ENCODE measurements at places on chromosomes 6 and 20.

DNA sequence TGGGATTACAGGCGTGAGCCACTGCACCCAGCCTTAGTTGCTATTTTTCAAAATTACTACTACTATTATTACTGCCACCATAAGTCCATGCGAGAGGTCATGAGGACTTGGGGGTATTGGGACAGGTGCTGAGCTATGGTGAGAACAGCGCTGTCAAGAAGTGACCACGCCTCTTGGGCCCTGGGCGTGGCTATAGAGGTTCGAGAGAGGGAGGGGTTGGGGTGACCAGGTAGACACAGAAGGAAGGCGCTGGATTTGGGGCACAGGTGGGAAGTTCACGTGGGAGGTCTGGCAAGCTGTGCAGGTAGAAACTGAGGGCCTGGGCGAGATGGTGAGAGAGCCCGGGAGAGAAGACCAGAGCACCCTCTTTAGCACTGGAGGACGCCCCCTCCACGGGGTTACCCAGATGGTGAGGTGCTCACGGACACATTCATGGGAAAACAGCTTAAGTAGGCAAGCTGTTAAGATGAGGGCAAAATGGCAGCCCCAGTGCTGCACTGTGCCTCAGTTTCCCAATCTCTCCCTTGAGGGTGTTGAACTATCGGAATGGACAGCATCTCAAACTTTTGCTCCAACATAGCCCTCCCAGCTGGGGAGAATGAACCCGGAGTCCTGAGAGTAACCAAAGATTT lies 61.0 kb downstream of the RAB44 start:
- DNase-seq, result no peak

DNA sequence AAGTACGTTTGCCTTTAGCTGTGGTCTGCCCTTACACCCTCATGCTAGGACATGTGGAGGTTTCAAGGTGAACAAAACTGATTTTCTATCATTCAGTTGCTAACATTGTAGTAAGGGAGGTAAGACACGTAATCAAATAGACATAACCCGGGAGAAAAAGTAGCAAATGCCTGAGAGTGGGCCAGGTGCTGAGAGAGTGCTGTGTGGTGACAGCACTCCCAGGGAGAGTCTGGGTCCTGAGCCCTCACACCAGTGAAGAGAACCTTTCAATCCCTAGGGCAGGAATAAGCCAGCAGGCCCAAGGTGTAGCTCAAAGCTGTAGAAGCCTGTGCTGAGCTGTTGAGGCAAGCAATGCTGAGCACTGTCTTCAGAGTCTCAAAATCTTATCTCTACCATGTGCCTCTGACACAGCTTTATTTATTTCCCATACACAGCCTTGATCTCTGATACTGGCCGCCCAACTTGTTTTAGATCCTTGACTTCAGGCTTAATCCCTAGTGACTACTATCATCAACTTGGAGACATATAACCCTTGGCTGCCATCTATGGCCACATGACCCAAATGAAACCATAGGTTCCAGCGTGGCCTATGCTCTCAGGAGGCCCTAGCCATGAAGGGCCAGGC lies 55.2 kb downstream of the TPD52L1 start:
- DNase-seq, result no peak

DNA sequence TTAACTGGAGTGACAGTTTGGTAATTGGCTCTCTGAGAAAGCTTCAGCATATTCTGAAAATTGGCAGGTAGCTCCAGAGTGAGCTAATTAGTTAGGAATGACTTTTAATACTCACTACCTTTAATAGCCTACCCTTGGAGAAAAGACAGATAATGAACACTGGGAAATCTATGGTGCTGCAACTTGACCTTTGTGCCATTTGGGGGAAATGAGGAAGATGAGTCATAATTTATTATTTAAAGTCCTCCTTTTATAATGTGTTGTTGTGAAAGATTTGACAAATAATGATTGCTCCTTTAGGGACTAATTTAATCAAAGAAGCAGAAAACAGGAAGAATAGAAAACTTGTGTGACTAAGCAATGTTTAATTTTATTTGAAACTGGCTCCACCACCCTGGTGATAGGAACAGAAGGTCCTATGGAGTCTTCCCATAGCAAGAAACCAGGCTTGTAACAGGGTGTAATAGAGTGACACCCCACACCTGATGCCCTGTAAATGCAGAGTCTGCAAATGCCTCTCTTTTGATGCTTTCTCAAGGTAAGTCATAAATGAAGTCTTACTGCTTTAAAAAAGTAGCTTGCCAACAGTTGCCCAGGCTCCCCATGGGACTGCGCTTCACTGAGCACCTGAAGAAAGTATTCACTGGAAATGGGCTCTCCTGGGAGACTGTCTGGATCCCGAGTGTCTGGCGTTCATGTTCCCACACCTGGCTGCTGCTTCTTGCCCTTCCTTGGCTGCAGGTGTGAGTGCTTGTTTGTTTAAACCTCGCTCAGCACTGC lies 134.4 kb downstream of the LRRC1 start:
- DNase-seq, result no peak

- no peak for DNase-seq
Observed at GRCh38 chr6:67802771-67803170, 832.3 kb upstream of the ADGRB3 start.

- DNase-seq, result no peak
Observed at GRCh38 chr6:52407467-52407866, 12.7 kb upstream of the EFHC1 start.

- DNase-seq, result no peak
Observed at GRCh38 chr20:38221119-38221589, 39.4 kb downstream of the KIAA1755 start.

DNA sequence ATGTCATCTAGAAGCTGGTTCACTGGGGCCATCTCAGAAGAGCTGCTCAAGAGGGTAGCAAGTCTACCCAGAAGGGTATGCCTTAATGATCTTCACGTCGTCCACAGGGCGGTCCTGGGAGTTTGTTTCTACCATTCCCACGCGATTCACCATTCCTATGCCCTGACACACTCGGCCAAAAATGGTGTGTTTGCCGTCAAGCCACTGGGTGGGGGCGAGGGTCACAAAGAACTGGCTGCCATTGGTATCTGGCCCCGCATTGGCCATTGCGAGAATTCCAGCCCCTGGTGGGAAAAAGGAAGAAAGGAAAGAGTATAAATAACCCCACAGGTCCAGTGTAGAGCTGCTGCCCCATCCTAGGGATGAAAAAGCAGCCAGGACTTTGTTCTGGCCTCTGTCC lies 16.5 kb upstream of the CPNE5 start:
- DNase-seq, result no peak

DNA sequence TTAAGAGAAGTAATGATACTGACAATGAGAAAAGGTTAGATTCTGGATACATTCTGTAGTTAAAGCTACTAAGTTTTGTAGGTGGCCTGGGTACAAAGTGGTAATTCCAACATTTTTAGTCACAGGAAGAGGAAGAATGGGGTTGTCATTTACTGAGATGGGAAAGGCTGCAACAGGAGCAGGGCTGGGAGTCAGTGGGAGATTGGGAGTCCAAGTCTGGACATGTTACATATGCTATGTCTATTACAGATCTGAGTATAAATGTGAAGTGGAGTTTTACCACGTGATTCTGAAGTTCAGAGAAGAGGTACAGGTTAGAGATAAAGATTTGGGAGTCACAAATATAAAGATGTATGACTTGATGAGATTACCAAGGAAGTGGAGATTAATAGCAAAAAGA lies 116.2 kb downstream of the RWDD2A start:
- DNase-seq, result no peak

GRCh38 chr20:12093057-12093796 lies 175.5 kb downstream of the BTBD3 start:
- DNase-seq, result no peak

- DNase-seq, result no peak
Observed at GRCh38 chr6:5937169-5937909, 69.4 kb downstream of the NRN1 start.

- DNase-seq, result no peak
Observed at GRCh38 chr6:45728674-45729073, 287.0 kb downstream of the CLIC5 start.

- no peak for DNase-seq
Observed at GRCh38 chr20:38726804-38727606, 2.7 kb downstream of the SLC32A1 start.

GRCh38 chr20:10547276-10548114 lies 112.4 kb downstream of the SLX4IP start:
- DNase-seq, result no peak

GRCh38 chr20:11051136-11051535 lies 377.3 kb upstream of the JAG1 start:
- no peak for DNase-seq

DNA sequence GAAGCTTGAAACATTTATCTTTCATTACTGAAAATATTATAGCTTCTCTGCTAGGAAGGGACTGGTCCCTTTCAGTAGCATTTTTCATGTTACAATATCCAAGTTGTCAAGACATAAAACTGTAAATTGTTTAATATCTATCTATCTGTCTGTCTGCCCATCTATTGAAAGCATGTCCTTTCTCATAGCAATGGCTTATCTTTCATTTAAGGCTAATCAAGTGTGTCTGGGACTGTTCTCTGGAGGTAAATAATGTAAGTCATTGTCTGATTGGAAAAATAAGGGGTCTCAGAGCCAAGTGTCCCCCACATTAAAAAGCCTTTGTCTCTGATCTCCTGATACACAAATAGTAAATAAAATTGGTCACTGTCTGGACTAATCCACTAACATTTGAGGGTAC lies 135.5 kb downstream of the PKHD1 start:
- no peak for DNase-seq

- DNase-seq, result no peak
Observed at GRCh38 chr20:37920270-37920669, 17.3 kb downstream of the VSTM2L start.
